Cardiac fibroblast (primary cell): ENCODE measurements at places on chromosomes 2 and 18.
A peak's percentile ranks its signal among the peaks of the same experiment; 100 is the strongest.

DNA sequence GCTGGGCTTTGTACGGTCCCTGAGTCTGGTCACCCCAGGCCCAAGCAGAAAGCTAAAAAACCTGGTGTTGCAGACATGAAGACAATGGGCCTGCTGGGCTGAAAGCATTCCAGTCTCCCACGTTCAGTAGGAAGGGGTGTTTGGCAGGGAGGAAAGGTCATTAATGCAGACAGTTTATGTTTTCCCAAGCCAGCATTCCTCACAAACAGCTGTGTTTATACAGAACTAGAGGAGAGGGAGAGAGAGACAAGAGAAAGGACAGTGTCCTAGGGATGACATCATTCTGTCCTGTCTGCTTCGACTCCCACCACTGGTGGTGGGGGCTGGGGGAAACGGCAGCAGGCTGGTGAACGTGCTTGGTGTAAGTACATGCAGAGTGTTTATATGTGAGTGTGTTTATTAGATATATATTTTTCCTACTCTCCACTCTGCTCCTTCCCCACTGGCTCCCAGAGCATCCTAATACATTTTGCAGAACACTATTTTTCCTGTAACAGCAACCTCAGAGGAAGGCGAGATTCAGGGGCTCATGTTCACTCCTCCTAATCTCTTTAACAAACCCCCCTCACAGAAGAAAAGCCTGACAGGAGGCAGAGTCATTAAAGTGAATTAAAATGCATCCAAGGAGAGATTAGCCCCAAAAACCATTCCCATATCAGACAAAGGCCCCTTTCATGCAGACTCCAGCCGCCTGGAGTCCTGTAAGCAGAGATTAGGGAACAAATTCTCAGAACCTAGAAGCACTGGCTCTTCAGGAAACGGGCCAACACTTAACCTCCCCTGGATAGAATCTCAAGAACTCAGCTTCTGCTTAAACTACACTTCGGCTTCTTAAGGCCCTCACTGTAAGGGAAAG lies 380.4 kb downstream of the TNS1 start:
- DNase-seq = peak; percentile 4

DNA sequence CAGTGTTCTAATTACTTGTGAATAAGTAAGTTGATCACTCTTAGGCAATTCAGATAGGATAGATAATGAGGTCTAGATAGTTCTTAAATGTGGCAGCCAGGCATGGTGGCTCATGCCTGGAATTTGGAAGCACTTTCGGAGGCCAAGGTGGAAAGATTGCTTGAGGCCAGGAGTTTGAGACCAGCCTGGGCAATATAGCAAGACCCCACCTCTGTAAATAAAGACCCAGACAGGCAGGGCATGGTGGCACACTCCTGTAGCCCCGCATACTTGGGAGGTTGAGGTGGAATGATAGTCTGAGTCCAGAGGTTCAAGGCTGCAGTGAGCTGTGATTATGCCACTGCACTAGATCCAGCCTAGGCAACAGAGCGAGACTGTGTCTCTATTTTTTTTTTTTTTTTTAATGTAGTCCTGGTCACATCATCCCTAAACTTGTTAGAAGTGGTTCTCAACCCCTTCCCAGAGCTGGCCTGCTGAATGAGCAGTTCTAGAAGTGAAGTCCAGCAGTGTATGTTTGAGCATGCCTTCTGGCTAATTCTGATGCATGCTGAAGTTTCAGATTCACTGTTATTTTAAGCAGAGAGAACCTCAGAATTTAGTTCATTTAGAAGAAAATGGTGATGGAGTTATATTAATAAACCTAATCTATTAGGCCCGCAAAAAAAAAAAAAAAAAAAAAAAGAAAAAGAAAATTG lies 306.2 kb downstream of the PRKCE start:
- no peak for DNase-seq

- DNase-seq = no peak
Observed at GRCh38 chr2:18516112-18516511, 44.3 kb downstream of the RDH14 start.

GRCh38 chr2:224881846-224882245 lies 160.4 kb downstream of the DOCK10 start:
- DNase-seq = peak; percentile 42

DNA sequence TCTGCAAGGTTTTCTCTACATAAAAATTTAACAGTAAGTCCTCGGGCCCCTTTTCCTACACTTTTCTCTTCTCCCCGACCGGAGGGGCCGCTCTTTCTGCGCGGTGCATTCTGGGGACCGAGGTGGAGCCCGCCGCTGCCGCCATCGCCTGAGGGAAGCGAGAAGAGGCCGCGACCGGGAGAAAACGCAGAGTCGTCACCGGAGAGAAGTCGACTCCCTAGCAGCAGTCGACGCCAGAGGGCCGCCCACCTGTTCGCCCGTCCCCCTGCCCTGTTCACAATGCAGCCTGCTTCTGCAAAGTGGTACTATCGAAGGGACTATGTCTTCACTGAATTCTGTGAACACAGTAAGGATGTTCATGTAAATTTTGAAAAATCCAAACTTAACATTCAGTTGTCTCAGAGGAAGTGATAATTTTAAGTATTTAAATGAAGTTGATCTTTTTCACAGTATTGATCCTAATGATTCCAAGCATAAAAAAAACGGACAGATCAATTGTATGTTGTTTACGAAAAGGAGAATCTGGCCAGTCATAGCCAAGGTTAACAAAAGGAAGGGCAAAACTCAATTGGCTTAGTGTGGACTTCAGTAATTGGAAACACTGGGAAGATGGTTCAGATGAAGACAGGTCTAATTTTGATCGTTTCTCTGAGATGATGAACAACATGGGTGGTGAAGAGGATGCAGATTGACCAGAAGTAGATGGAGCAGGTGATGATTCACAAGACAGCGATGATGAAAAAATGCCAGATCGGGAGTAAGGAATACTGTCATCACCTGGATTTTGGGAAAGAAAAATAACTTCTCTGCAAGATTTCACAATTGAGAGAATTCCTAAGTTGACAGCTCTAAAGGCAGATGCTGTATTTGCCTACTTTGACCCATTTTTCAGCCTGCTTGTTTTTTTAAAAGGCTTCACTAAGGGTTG lies 55.8 kb downstream of the ASXL2 start:
- peak; percentile 7 for DNase-seq

- peak; percentile 18 for DNase-seq
Observed at GRCh38 chr2:184644685-184645084, 46.4 kb downstream of the ZNF804A start.

- no peak for DNase-seq
Observed at GRCh38 chr2:215419769-215420470, 15.9 kb downstream of the FN1 start.

GRCh38 chr2:118903551-118904479 lies 38.2 kb upstream of the MARCO start:
- no peak for DNase-seq

- no peak for DNase-seq
Observed at GRCh38 chr2:24082787-24083566, 1.7 kb downstream of the TP53I3 start.

GRCh38 chr2:239382384-239382880 lies 18.4 kb downstream of the HDAC4 start:
- DNase-seq = no peak

- DNase-seq = peak; percentile 31
Observed at GRCh38 chr2:201643216-201643890, at the start of gene TMEM237. Gene TMEM237 (minus strand): TSS chr2:201643503. CDS start chr2:201643400, 103 bp downstream.

- DNase-seq = no peak
Observed at GRCh38 chr2:196410008-196410407, 229.5 kb upstream of the CCDC150 start.

DNA sequence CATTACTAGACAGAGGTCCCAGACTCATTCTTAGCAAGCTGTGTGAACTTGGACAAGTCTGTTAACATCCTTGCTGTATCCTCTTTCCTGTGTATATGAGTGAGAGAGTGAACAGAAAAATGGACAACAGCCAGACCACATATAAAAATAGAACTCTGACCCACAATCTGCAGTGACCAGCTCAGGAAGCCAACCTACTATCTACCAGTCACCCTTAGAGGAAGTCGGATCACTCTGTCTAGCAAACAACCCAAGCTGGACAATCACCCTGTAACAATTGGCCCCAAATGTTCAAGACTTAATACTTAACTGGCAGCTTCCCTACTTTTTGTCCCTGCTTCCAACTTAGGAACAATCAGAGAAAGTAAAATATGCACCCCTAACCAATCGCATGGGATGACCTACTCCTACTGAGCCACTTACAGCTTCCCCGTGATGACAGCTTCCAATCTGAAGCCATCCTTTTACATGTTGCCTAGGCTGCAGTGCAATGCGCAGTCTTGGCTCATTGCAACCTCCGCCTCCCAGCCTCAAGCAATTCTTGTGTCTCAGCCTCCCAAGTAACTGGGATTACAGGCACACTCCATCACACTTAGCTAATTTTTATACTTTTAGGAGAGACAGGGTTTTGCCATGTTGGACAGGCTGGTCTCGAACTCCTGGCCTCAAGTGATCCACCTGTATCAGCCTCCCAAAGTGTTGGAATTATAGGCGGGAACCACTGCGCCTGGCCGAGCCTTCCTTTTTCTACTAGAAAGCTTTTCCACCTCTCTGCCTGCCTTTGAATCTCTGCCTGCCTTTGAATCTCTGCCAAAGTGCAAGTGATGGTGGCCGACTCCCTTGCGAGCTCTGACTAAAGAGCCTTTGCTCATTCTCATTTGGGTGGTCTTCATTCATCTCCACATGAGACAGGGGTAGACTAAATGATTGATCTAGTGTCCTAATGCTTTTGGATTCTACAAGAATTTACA lies 158.3 kb upstream of the NDUFV2 start:
- peak; percentile 69 for DNase-seq

DNA sequence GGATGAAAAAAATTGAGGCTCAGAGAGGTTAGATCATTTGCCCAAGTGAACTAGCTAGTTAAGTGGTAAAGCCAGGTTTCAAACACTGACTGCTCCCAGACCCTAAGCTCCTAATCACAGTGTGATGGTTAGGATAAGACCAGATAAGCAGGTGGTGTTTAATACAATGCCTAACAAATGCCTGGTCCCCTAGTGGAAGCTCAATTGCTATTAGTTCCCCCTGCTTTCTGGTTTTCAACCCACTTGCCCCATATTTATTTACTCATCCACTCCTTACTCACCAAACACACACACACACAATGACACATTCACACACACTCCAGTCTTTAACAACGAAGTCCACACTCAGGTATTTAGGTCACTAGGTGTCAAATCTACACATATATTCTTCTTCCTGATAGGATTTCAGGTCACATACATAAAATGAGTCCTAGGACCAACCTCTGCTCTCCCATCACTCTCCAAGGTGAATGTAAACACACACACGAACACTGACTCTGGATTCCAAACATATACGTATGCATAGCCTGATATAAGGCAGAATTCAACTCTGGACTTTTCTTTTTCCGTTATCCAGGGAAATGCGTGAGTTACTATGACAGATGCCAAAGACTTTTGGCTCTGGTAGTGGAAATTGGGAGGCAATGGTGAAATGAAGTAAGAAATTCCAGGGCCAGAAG lies 73.6 kb upstream of the TSPYL6 start:
- DNase-seq = peak; percentile 27

GRCh38 chr2:105238664-105239240 lies 2.8 kb upstream of the GPR45 start:
- no peak for DNase-seq

DNA sequence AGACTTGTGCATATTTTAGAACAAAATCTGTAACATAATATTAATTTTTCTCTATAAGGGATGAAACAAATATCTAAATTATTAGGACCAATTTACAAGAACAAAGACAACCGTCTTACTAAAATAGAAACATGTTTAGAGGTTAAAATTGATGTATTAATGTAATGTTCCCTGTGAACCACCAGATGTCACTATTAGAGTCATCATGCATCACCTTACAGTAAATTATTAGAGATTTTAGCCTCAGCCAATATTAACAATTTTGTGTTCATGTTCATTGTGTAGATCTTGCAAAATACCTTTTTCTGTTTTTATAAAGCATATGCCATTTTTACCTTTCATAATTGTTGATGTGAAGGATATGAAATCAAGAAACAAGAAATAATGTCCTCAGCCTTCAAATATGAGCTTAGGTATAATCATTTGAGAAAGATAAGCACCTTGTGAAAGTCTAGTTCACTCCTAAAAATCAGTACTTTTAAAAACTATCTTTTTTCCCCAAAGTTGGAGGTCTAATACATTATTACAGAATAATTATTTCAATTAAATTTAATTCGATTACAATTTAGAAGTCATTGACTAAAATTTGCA lies 344.3 kb upstream of the KCNH7 start:
- peak; percentile 50 for DNase-seq

DNA sequence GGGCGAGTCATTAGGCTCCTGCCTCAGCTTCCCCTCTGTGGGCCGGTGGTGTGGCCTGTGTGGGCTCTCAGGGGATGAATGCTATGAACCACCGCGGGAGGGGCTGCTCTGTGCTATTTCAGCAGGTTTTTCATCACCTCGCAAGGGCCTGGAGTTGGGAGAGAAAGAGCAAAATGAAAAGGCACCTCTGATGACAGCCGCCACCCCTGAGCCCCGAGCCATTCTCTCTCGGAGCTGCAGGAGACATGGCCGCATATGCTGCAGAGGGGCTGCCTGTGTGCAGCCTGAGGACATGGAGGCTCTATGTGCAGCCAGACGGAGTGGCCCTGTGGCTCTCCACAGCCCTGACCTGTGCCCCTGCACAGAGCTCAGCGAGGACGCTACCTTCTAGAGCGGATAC lies 96.2 kb upstream of the CTDP1 start:
- DNase-seq = no peak

DNA sequence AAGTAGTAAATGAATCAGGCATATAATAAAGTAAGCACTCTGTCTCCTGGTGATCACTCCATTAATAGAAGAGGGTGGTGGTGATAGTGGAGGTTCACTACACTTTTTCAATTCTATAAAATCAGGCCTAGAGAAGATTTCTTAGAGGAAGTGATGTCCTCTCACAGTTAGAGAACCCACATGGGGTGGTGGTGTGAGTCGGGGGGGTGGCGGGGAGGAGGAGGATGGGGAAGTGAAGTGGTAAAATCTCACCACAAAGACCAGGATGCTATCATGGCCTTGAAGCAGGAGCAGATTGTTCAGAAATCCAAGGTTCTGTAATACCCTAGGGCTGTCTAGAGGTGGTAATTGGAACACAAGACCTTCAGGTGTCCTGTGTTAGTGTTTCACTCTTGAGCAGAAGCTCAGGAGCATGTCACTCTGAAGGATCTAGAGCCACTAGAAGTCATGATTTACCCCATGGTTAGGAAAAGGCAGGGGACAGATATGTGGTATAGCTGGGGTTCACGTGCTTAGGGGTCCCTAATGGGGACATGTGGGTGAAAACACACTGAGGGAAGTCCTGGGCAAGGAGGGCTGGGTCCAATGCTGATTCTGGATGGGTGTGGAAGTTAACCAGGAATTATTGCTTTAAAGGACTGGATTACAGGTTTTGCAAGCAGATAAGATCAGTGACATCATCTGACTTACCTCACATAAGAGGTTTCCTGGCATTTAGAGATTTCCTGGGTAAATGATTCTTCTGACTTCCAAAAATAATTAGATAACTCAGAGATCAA lies 31.0 kb downstream of the RNF125 start:
- no peak for DNase-seq
